ENCODE measurements at places on chromosomes 3 and 15. TPM values are rescaled to one million over a fixed set of nuclear protein-coding genes. Genes with fewer than 3 reads are reported as not detected.

Gene CCR9
- 0.15 TPM for total RNA-seq

Gene SLC28A1
- total RNA-seq = not detected

Gene RASGRP1
- total RNA-seq = 185 TPM

Gene FAH
- 23.3 TPM for total RNA-seq

Gene SKOR1
- total RNA-seq = 0.29 TPM

Data from activated CD4-positive, alpha-beta T cell treated with anti-CD3 and anti-CD28 coated beads, Interleukin-2, amount 10 ng/mL, durations not matched to agents 7 days and 5 days (primary cell).